ENCODE measurements at places on chromosomes 16 and 17. TPM values are rescaled to one million over a fixed set of nuclear protein-coding genes. Genes with fewer than 3 reads are reported as not detected.

Gene TMEM235
- not detected for total RNA-seq

Gene FBXO39
- total RNA-seq, result 0.54 TPM

Gene C17orf113
- 0.27 TPM for total RNA-seq

Gene ABCA8
- total RNA-seq, result not detected

Gene HAP1
- 2.1 TPM for total RNA-seq
